MCF 10A (cell line): ENCODE measurements at places on chromosomes 5 and 9.

- H3K4me3 ChIP-seq, result no peak overlapping the region
- H3K27me3 ChIP-seq, result no peaks in the 10 kb centered on the region
- DNase-seq, result no peak
- H3K4me1 ChIP-seq, result no peaks in the 10 kb centered on the region
- H3K36me3 ChIP-seq, result no peaks in the 10 kb centered on the region
- no peak overlapping the region for H3K27ac ChIP-seq
Observed at GRCh38 chr5:15610216-15610615, 110.2 kb downstream of the FBXL7 start.

DNA sequence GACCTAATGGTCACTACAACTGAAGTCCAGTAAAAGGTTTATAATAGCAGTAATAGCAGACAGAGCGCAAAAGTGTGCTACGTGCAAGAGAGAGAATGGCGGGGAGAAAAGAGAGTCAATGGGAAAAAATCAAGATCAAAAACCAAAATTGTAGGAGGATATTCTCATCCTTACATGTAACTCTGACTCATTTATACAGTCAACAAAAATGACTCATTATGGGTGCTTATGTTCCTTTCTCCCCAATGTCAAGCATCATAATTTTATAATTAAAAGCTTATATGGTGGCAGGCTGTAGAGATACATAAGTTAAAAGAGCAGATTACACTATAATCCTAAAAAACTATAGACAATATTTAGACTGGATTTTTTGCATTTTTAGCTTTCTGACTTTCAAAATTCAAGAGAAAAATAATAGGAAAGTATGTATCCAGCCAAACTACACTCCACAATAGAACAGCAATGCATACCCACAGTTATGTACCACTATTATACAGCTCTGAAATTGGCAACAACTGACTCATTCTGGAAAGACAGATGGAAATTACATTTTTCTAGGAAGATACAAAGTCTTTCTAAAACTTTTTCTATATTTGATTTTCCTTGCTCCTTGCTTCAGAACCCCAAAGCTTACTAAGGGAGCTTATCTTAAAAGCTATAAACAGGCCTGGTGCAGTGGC lies 78.4 kb downstream of the PLPP1 start:
- no peaks in the 10 kb centered on the region for H3K27me3 ChIP-seq
- no peak overlapping the region for H3K4me3 ChIP-seq
- peak; percentile 22 for DNase-seq
- H3K27ac ChIP-seq, result no peak overlapping the region
- peaks cover 7% of the 10 kb centered on the region for H3K36me3 ChIP-seq

DNA sequence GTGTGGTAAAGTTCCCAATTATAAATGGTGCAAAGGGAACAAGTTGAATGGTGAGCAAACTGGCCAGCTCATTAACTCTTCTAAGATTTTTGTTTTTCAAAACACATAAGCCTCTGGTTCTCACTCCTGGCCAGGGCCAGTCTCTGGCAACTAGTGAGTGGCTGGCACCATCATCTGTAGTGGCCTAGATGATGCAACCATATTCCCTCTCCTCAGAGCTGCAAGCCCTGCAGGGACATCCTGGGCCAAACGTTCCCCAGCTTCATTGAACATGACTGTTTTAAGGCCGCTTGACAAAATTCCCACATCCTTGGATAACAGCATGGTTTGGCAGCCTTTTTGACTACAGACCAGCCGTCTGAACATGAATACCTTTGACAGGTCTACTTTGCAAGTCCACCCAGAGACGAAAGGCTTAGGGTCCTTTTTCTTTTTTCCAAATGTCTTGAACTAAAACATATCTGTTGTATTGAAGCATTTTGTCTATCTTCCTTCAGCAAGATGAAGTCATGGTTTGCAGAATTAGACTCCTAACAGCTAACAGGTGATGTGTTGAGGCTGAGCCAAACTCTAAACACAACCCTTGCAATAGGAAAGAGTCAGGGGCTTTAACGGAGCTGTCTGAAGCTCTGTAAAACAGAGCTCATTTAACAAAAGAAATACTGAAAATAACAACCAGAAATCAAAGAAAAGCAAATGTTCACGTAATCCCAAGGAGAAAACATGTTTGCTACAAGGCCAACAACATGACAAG lies 23.8 kb downstream of the MACROH2A1 start:
- no peak overlapping the region for H3K4me3 ChIP-seq
- DNase-seq, result no peak
- no peaks in the 10 kb centered on the region for H3K27me3 ChIP-seq

DNA sequence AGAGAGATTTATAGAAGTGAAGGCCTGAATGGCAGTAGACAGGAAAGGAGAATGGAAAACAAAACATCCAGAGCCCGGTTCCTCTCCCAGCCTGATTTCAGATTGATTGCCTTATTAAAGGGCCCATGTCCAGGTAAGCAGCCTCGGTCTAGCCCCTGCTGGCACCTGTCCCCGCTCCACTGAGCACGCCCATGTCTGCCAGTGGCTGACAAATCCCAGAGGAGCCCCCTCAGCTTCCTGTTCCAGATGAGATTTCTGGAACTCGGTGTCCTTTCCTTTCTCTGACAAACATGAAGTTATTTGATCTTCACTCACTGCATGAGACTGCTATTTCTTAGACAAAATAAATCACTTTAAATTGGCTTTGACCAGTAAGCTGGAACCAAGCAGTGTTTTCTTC lies 187.0 kb upstream of the ADCY2 start:
- H3K27me3 ChIP-seq, result no peaks in the 10 kb centered on the region
- no peaks in the 10 kb centered on the region for H3K36me3 ChIP-seq

DNA sequence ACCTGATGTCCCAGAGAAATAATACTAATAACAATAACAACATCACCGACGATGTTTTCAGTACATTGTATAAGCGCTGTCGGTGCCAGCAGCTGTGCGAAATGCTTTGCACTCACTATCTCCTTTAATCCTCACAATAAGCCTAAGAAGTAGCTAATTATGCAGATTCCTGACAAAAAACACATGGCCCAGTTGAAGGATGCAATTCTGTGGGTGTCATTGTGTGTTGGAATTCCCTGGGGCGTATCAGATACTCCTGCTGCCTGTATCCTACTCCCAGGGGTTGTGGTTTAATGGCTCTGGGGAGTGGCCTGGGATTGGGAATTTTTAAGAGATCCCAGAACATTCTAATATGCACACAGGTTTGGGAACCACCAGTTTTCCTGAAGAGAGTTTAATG lies 154.0 kb downstream of the RGS3 start:
- no peak for DNase-seq
- H3K4me1 ChIP-seq, result peaks cover 4% of the 10 kb centered on the region
- no peaks in the 10 kb centered on the region for H3K27me3 ChIP-seq
- no peak overlapping the region for H3K4me3 ChIP-seq
